GM04504 (cell line): ENCODE measurements at places on chromosomes 5 and 9.

DNA sequence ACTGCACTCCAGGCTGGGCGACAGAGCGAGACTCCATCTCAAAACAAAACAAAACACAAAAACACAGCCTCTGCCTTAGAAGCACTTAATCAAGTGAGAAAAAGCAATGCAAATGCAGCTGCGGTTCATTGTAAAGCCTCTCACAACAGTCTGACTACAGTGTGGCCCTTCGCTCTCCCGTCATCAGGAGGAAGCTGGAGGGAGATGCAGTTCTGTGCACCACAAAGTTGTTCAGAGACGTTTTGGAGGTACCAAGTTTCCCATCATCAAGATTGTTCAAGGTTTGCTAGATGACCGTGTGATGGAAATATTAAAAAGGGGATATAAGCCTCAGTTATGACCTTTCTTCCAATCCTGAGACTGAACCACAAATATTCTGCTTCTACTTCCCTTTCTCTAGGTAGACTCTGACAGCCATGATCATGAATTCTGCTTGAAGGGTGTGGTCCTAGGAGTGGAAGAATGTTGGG, 40.9 kb downstream of the SEC61B start:
- no peak for DNase-seq

GRCh38 chr5:145917288-145917687, 19.1 kb upstream of the SH3RF2 start:
- no peak for DNase-seq

DNA sequence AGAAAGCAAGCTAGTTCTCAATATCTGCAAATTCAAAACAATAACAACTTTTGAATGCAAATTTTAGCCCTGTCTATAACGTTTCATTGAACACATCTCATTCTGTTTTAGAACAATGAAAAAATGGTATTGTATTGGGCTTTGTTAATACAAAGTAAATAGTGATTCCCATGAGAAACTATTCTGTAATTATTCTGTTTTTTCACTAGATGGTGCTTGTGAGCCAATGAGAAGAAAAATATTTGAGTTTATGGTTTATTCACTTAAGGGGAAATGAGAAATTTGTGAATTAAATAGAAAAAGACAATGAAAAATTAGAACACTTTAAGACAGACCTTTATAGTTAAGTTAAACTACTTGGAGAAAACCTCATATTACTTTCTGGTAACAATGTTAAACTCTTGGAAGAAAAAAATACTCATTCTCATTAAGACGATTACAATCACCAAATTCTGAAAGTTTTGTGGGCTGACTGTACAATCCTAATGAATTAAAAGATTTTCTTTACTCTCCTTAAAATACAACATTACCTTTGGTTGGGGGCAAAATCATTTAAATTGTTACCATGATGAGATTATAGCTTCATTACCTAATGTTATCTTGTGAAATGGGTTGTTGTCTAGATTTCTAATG, 127.0 kb downstream of the NNT start:
- DNase-seq, result peak; percentile 16

GRCh38 chr5:57736716-57737115, 254.1 kb upstream of the ACTBL2 start:
- DNase-seq, result no peak

- DNase-seq, result peak; percentile 7
Measured at GRCh38 chr5:91641730-91642350, 258.7 kb upstream of the ARRDC3 start.

- DNase-seq, result no peak
Measured at GRCh38 chr5:136724161-136724560, 358.8 kb upstream of the TRPC7 start.

DNA sequence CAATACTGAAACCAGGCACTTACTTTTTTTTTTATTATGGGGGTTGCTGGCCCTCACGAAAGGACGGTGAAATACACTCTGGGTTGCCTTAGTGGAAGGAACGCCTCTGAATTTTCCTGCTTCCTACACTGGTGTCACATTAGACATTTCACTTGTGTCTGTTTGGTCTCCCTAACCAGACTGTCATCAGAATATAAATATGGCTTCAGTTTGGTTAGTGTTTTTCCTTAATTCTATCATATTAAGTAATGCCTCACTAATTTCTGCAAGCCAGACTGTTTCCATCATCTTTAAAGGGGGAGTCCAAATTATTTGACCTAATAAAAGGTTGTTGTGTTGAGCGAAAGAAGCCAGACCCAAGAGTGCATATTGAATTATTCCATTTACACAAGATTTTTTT, 4.7 kb downstream of the GLIS3 start:
- no peak for DNase-seq

DNA sequence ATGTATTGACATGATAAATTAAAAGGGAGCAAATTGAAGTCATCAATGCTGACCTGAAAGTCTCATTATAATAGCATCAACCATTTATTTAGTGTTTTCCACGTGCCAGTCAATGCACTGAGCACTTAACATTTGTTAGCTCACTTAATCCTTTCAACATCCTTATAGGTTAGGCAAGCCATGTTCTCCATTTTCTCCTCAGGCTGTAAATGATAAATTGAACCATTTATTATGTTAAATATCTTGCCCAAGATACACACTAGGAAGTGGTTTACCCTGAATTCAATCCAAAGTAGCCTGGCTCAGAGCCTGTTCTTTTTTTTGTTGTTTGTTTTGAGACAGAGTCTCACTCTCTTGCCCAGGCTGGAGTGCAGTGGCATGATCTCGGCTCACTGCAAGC, 25.0 kb upstream of the SNX2 start:
- DNase-seq, result no peak
